H9 (cell line): ENCODE measurements at places on chromosomes 3 and 15.
A peak's percentile ranks its signal among the peaks of the same experiment; 100 is the strongest.

GRCh38 chr15:46591462-46591861 lies 956.6 kb downstream of the SQOR start:
- no peak for DNase-seq

DNA sequence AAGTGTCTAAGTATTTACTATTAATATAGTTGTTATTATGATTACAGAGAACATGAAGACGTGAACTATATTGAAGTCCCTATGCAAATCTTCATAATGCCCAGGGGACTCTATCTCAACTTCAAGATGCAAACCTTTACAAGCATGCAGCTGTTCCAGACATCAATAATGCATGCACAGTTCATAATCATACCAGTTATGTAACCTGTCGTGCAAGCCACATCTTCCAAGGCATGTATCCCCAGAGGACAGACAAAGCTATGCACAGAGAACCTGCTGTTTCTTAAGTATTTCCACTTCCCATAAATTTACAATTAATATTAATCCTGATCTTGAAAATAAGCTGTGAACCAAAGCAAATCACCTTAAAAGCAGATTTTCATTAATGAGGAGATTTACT lies 534.1 kb downstream of the TUSC7 start:
- no peak for DNase-seq

DNA sequence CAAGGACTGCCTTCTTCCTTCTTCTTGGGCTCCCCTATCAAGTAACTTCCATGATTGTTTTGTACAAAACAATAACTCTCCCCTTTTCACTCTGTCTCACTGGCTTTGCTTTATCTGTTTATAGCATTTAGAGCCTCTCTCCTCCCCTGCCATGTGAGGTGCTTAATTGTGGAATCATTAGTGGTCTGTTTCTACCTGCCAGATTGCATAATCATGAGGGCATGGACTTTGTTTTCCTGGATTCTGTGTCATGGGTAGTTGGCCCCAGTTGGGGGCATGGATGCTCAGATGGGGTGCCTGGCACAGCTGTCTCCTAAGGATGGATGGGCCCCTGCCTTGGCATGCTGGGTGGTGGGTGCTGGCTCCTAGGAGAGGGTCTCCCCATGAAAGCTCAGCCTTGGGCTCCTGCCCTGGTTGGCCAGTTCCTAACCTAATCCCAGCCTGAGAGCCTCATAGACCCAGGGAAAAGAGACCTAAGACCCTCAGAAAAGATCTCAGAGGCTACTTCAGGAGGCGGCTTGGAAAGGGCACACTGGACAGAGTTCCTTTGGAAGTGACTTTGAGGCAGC lies 8.0 kb upstream of the CTXND1 start:
- no peak for DNase-seq

- DNase-seq, result no peak
Observed at GRCh38 chr3:196227121-196227561, 10.8 kb downstream of the SLC51A start.

- no peak for DNase-seq
Observed at GRCh38 chr3:186882150-186882524, 39.6 kb downstream of the ADIPOQ start.

GRCh38 chr3:194481103-194481502 lies 5.7 kb downstream of the ATP13A3 start:
- no peak for DNase-seq

GRCh38 chr15:28289694-28290463 lies 32.1 kb downstream of the HERC2 start:
- no peak for DNase-seq

DNA sequence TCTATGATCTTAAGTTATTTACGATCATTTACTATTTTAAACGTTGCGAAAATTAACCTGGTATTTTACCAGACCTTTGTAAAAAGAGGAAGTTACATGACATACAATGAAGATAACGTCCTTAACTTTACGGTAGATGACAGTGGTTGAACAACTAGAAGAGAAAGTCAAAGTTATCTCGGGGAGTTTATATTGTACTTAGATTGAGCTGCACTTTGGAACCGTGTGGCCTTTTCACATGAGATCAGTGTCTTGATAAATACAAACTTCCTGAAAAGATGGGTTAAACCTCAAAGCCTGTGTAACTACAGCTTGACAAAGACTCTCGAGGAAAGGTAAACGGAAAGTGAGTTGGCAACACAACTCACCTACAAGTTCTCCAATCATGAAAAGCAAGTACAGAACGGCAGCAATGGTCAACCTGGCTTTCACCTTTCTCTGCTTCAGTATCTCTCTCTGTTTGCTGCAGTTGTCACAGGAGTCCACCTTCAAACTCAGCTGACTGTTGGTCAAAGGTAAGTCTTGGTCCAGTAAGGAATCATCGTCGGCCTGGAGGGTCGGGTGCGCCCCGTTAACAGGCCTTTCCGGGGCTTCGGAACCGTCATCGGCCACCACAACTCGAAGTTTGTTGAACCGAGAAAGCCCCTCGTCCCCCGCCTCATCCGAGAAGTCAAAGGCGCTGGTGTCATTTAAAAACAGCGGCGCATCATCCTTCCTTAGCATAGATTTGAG lies 793 bp downstream of the SLC30A4 start:
- DNase-seq, result peak; percentile 36

DNA sequence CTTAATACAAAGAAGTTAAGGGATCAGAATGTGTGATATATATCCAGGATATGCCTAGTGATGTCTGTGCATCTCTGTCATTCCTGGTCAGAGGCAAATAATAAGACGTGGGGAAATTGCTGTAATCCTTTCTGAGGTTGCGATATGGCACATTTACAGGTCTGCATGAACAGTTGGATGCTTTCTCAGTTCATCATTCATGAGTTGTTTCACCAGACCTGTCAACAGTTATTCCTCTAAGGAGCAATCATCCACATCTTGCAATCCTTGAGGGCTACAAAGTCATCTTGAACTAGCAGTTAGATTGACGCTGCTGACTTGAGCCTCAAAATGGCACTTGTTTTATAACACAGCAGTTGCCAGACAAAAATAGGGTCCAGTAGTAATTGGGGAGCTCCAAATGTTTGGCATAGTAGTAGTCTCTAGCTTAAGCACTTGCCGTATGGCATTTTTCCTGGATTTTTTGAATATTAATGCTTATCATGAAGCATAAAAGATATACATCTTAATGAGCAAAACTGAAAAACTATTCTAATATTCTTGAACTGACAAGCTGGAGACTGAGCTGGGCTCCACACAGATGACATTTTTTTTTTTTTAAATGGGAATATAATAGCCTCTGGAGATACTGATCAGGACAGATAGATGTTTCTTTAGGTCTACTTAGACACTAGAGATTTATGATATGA lies 761.7 kb downstream of the VGLL3 start:
- no peak for DNase-seq

GRCh38 chr15:31472636-31473384 lies 146.2 kb downstream of the KLF13 start:
- DNase-seq, result peak; percentile 24

GRCh38 chr3:86934851-86935250 lies 56.1 kb downstream of the VGLL3 start:
- DNase-seq, result no peak

DNA sequence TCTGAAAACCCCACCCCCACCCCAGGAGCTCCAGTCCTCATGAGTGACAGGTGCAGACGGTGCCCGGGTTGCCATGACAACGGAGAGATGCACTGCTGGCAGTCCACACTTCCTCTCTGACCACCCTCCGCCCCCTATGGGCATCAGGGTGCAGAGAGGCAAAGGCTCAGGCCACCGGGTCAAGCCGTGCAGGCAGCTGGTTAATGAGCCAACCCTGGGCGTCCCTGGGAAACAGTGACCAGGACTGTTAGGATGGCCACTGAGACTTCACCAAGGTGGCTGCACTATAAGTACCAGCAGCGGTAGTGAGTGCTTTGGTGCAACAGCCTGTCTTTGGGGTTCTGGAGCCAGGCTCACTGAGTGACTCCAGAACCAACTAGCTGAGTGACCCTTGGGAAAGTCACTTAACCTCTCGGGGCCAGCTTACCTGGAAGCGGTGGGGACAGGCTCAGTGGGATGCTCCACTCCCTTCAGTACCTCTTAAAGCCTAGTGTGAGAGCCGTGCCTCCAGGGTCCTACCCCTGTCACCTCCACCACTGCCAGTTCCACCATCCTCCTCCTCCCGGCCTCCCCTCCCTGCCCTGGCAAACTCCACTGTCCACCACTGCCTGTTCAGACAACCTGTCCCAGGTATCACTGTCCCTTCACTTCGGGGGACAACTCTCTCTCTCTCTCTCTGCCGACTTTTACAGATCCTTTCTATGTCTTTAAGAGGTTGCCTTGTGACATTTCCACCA lies 121.0 kb upstream of the PRR20G start:
- DNase-seq, result peak; percentile 49

GRCh38 chr3:127886231-127886955 lies 28.6 kb upstream of the KBTBD12 start:
- no peak for DNase-seq

GRCh38 chr3:171494457-171495109 lies 34.4 kb upstream of the TNIK start:
- DNase-seq, result no peak
